ENCODE measurements at places on chromosomes 2 and 18.
A peak's percentile ranks its signal among the peaks of the same experiment; 100 is the strongest.

DNA sequence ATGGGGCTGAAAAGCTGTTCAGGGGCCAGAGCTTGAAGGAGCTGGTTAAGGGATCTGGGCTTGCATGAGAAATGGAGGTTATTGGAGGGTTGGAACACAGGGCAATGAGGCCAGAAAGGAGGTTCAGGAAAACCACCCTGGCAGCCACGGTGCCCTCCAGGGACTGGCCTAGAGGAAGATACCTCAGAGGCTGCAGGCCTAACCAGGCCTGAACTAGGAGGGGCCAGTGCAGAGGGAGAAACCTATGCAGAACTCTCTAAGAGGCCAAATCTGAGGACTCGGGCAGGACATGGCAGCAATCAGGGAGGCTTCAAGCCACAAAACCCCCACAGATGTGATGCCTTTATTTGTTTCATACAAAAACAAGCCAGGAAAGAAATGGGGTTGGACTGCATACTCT is 66.8 kb downstream of the BIN1 start:
- DNase-seq, result no peak

- no peak for DNase-seq
Measured at GRCh38 chr2:152251211-152251610, 75.6 kb upstream of the STAM2 start.

- no peak for DNase-seq
Measured at GRCh38 chr2:131140581-131140980, 35.4 kb downstream of the PLEKHB2 start.

DNA sequence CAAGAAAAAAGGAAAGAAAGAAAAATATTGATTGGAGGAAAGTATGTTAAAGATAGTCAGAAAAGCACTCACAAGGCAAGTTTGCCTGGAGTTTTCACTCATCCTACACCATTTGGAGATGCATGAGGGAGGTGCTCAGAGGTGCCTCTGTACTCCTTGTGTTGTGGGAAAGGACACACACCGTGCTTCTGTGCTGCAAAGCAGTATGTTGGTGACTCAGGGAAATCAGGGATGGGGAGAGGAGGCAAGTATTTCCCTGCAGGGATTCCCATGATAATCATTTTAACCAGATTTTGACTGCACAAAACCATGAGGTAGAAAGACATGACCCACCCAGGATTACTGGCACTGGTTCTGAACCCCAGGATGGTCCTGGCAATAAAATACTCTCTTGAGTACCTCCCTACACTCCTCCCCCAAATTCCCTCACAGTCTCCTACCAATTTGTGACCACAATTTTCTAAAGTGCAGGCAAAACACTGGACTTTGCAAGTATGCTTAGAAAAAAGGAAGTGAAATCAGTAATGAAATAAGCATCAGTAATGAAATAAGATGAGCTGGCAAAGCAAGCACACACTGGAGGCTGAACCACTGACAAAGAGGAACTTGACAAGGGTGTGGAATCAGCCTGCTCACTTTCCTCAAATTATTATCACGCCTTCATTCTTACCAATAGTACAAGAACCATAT is 155.5 kb upstream of the ACVR2A start:
- no peak for DNase-seq

DNA sequence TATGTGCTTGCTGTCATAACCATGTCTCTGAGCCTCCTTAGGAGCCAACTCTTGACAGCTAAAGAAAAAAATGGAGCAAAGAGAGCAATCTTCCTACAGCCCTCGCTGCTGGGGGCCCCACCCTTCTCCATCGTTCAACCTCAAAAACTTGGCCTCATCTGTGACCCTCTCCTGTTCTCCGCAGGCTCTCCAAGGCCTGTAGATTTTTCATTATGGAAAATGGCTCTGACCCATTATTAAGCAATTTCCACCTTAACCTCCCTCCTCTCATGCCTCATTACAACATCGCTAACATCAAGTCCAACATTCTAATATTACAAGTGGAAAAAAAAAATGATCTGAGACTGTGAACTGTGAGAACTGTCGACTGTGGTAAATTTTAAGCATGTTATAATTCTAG is 98.7 kb downstream of the SLC8A1 start:
- DNase-seq, result no peak

DNA sequence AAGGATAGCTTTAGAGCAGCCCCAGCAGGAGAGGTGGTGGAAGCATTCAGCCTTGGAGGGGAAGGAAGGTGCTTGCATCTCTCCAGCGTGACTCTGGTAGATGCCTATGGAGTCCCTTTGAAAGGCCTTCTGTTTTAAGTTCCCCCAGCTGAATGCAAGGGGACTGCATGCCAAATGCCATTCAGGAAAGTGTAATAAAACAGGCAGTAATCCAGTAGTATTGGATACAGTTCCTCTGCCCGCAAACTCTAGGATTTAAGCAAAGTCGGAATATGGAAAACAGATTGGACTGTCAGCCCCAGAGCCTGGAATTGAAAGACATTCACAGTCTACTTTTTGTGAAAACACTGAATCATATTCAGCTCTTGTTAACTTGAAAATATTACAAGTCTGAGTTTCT is 125.2 kb upstream of the GAREM1 start:
- DNase-seq, result no peak

DNA sequence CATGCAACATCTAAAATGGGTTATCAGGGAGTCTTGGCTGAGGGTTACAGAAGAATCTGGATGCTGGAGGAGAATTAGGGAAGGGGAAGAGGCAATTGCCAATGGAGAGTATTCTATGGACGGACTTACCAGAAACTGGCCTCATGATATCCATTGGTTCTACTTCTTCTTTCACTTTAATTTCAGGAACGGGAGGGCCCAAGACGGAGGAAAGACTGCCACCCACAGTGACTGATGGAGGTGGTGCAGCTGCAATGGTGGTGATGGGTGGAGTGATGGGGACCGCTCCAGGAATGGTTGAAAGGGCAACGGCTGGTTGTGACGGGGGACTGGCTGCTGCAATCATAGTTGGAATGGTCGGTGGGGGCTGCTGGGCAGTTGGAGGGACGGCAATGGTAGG is 69.1 kb upstream of the AMMECR1L start:
- no peak for DNase-seq

GRCh38 chr18:55353391-55353790 is 234.6 kb downstream of the TCF4 start:
- DNase-seq, result no peak

DNA sequence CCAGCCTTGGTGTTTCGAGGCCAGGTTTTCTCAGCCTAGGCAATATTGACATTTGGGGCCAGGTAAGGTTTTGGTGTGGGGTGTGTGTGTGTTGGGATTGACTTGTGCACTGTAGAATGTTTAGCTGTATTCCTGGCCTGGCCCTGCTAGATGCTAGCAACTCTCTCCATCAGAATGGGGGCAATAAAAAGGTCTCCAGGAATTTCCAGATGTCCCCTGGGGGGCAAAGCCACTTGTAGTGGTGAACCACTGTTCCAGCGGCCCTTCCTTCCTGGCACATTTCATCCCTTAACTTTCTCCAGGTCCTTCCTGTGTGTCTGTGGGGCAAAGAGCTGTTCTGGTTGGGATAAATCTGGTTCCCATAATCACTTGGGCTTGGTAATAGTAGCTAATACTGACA is 12.0 kb downstream of the LIPG start:
- DNase-seq, result no peak

DNA sequence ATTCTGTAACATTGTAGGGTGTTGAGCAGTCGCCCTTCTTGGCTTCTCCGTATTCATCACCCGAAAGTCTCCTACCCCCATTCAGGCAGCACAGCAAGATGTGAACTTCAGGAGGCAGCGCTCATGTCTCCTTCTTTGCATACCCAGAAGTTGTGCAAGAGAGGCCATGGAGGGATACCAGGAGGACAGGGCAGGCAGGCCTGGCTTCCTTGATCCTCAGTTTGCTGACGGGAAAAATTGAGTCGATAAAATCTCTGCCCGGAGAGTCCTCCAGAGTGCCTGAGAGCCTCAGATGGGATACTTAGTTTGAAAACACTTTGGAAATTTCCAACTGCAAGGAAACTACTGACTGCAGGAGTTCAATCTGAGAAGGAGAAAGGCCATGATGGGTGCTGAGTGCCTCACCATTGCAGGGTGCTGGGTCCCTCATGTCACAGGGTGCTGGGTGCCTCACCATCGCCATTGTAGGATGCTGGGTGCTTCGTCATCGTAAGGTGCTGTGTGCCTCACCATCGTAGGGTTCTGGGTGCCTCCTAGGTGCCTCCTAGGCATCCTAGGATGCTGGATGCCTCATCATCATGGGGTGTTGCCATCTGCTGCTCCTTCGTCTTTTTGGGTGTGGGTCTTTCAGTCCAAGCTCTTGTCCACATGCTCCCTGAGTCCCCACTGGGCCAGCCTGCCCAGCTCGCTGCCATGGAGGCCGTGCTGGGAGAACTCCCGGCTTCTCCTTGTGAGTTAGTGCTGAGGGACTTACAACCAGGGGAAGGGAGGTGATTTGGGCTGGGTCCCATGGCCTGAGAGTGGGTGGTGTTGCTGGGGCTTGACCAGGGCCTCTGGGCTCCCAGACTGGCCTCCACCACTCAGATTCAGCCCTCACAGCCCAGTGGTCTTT is 162.4 kb downstream of the DDX1 start:
- no peak for DNase-seq

DNA sequence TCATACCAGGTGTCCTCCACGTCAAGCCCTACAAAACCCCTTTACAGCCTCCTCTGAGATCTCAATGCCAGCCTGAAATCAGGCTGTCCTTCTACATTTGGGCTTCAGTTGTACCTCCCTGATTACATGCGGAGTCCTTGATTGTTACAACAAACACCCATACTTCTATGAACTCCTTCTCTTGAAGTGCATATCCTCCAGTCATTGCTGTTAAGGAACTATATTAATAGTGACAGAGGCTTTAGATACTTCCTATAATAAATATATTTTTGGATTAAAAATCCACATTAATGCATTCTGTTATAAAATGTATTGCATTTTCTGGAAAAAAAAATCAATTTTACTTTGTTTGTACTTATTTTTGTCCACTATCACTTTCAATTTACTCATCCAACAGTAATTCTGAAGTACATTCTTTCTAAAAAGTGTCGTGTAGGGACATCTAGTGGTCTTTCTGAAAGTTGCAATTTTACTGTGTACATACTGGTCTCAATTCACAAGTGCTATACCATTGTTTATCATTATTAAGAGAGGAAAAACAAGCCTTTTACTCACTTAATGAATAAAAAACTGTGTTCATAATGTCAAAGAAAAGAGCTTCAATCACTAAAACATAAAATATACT is 316.4 kb downstream of the DSEL start:
- peak; percentile 71 for DNase-seq

DNA sequence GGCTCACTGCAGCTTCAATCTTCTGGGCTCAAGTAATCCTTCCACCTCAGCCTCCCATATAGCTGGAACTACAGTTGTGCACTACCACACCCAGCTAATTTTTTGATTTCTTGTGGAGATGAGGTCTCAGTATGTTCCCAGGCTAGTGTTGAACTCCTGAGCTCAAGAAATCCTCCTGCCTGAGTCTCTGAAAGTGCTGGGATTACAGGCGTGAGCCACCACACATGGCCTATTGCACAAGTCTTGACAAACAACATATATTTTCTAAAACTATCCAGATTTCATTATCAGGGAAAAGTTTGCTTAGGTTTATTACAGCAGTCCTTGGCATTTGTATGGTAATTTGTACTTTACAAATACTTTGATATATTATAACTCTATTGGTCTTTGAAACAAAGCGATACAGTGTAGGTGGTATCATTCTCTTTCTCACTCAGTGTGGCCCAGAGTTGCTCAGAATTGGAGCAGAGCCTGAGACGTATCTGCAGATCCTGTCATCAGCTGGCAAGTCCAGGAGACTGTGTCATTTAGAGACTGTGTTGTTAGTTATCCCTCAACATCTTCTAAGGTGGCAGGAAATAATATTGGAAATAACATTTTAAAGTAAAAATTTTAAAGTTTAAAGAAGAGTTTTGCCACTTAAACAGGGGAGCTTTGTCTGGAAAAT is 41.4 kb downstream of the PDK1 start:
- no peak for DNase-seq

DNA sequence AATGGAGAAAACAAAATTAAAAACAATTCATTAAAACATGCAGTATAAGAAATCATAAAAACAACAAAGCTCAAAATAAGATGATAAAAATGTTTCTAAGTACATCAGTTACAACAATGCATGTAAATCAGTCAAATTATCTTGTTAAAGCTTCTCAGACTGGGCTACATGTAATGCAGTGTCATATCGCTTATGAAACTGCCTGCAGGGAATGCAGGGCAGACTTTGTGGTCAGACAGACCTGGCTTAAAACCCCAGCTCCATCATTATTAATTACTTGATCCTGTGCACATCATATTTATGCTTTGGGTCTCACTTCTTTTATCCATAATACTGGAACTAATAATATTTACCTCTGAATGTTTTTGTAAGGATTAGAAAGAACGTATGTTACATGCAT is 74.6 kb downstream of the PID1 start:
- no peak for DNase-seq

DNA sequence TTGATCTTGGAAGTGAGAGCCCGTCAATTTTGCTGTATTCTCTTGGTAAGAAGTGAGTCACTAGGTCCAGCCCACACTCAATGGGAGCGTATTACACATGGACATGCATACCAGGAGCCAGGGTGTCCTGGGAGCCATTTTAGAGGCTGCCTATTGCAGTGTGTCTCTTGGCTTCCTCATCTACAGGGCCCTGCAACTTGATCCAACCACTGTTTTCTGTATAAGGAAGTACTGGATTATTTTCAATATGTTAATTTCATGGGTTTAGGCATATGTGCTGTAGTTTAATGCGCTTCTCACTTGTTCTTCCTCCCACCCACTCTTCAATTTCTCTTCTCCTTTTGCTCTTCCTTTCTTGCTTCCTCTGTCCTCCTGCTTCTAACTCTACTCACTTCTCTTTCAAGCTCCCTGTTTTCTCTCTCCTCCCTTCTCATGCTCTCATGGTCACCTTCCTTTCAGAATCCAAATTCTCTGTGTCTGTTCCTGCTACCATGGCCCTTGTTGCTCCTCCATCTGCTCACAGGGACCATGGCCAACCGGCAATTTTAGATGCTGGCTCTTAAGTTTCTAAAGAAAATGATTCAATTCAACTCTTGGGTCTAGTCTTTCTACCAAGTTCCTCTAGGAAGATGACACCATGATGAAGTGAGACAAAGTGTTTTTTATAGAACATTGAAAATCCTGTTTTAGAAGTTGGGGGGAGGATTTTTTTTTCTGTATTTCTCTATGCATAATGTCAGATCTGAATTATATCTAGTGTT is 152.0 kb upstream of the ZEB2 start:
- DNase-seq, result no peak

DNA sequence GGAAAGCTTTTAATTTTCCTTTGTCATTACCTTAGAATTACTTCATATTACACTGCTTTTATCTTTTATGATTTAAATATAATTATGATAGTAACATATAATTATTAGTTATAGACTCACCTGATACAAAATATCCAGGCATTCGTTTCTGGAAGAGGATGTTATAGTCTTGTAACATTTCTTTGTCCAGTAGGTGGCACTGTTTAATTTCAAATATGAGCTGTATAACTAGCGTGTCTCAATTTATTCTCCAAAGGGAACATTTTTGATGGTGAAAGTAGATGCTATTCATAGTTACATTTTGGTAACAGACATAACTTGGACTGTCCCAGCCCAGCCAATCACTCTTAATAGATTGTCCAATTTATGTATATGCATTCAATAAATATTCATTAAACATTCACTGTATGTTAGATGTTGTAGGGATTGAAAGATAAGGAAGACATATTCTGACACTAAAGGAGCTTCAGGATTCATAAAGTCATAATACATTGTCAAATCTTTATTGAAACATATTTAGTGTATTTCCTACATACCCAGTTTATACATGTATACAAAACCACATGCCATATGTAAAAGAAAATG is 19.2 kb downstream of the DAW1 start:
- DNase-seq, result peak; percentile 63

GRCh38 chr2:192194265-192194865 is 368 bp downstream of the TMEFF2 start:
- DNase-seq, result peak; percentile 67

All from NCI-H1105 treated with DMSO at 0.1 percent for 48 hours (cell line).